ENCODE measurements at places on chromosomes 6 and 20.
A peak's percentile ranks its signal among the peaks of the same experiment; 100 is the strongest.

GRCh38 chr20:23966927-23967615, 21.5 kb downstream of the GGTLC1 start:
- no peak for DNase-seq

- no peak for DNase-seq
Observed at GRCh38 chr6:34176261-34177031, 30.6 kb upstream of the GRM4 start.

DNA sequence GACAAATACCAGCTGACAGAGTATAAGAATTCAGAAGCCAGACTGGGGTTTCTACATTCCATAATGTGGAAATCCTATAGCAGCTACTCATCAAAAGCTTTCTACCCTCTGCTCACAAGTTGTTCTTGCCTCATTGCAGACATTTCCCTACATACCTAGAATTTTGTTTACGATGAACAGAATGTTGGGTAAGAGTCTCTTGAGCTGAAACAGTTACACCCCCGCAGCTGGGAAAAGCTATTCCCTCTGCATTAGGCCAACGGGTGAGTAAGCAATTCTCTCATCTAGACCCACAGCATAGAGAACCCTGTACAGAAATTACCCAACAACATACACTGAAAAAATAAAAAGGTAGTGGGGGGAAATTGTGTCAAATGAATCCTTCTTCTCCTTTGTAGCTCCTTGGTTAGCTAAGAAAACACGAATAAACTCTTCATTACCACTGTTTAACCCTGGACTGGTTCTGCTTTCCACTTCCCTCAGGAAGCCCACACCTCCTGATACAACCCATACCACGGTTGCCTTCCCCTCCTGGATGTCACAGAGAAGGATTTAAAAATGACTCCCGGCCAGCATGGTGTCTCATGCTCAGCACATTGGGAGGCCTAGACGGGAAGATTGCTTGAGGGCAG, 215.0 kb upstream of the SHLD1 start:
- DNase-seq, result no peak

- no peak for DNase-seq
Observed at GRCh38 chr6:75424618-75425548, 68.7 kb downstream of the FILIP1 start.

- DNase-seq, result no peak
Observed at GRCh38 chr6:154682633-154683125, 50.5 kb upstream of the SCAF8 start.

DNA sequence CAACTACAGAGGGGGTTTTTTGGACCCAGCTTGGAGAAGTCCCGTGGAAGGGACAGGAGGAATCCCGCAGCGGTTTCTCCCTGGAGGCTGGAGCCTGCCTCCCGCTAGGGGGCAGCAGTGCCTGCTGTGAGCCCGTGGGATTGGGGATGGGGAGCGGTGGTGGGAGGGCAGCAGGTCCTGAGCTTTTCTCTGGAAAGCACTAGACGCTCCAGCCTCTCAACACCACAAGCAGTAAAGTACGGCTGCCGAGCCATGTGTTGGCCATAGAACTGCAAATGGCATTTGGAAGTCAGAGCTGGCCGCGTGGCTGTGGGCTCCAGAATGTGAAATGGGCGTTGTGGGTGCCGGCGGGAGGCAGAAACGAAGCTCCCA, 47.8 kb downstream of the GMPR start:
- DNase-seq, result peak; percentile 85

GRCh38 chr6:116974526-116975316, 97.7 kb downstream of the RFX6 start:
- DNase-seq, result no peak

DNA sequence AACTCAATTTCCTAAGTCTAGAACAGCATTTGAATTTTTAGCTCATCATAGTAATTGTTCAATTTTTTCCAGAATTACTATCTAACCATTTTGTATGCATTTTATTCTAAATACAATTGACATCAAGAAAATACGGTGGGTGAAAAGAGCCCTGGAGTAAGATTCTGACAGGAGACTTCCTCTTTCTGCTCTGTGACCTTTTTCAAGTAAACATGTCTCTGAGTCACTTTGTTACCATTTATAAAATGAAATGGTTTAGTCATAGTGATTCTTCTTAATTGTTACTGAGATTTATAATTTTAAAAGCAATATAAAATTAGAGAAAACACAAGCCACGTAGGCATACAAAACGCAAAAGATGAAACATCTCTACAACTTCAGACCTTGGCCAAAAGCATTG, 80.2 kb downstream of the PLCB1 start:
- no peak for DNase-seq

GRCh38 chr6:30143780-30144179, 7.8 kb downstream of the TRIM40 start:
- DNase-seq, result no peak

- no peak for DNase-seq
Observed at GRCh38 chr20:44279228-44279627, 31.8 kb downstream of the FITM2 start.

DNA sequence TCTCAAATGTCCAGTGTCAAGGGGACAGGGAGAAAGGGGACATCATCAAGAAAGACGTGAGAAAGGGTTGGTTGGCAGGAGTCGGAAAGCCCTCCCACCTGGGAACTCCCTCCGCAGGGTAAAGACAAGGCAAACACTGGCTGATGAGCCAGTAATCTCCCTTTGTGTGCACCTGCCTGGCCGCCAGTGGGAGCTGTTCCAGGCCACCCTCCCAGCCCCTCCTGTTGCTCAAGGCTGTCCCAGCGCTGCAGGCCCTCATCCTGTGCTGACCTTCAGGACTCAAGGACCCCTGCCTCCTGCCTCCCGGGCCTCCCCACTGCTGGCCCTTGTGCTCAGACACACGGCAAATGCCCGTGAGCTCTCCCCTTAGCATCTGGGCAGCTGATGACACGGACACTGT, 7.4 kb downstream of the FRMD1 start:
- peak; percentile 94 for DNase-seq

- no peak for DNase-seq
Observed at GRCh38 chr6:90578894-90579549, 7.8 kb downstream of the MAP3K7 start.

DNA sequence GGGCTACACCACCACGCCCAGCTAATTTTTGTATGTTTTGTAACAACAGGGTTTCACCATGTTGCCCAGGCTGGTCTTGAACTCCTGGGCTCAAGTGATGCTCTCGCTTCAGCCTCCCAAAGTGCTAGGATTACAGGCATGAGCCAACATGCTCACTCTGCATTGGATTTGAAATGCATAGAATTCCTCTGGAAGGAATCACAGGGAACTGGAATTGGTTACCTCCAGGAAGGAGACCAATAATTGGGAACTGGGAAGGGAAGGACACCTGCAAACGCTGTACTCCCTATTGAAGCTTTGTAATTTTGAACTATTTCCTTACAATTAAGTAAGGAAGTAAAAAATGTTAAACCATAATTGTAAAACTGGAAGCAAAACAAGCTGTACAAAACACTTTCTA, 12.3 kb upstream of the TP53INP2 start:
- DNase-seq, result no peak

DNA sequence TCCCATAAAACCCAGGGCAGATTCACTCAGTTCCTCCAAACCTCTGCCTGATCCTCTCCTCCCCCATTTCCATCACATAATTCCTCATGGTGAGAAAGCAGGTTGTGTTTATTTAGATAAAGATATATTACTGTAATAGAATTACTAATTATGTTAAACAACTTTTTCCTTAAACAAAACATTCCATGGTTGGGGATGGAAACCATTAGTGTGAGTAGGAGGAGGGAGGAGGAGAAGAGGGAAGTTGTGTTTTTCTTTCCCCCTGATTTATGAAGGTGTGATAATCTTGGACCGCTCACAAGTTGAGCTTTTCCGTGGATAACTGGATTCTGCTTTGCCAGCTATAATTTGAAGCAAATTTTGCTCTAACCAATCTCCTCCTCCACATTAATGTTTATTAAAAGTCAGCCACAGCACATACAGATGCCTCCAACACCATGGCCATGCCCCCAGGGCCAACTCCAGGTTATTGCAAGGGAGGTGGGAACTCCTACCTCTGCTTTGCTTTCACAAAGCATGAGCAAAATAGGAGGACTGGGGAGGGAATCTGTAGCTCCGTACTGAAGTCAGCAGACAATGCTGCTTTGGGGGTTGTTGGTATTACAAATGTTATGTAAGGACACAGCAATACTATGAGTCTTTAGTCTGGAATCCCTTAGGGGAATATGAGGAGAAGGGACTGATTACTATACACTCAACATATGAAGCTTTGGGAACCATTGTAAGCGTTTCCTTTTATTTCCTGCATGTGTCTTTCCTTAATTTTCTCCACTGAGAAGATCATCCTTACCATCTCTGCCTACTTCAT, 542.0 kb downstream of the DHX35 start:
- DNase-seq, result no peak

DNA sequence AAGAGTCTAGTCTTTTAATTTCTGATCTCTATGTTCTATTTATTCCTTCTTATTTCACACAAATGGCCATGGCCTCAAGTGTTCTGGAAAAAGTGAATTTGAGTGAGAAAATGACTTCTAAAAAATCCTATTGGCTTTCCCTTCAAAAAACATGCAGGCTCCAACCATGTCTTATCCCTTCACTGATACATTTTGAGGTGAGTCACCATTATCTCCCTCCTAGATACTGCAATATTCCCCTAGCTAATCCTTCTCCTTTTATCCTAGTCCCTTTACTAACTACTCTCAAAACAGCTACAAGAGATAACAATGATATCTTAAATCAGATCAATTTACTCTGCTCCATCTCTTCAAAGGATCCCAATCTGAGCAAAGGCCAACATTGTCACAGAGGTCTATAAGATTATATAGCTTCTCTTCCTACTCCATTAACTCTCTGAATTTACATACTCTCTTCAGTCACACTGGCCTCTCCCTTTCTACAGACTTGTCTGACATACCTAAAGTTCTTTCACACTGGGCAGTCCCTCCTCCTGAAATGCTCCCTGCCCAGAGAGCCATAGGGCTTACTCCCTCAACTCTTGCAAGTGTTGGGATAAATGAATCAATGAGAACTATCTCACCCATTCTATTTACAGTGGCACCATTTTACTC, 129.2 kb downstream of the TENT5A start:
- no peak for DNase-seq

- DNase-seq, result no peak
Observed at GRCh38 chr6:169452869-169453620, 199.4 kb upstream of the THBS2 start.

DNA sequence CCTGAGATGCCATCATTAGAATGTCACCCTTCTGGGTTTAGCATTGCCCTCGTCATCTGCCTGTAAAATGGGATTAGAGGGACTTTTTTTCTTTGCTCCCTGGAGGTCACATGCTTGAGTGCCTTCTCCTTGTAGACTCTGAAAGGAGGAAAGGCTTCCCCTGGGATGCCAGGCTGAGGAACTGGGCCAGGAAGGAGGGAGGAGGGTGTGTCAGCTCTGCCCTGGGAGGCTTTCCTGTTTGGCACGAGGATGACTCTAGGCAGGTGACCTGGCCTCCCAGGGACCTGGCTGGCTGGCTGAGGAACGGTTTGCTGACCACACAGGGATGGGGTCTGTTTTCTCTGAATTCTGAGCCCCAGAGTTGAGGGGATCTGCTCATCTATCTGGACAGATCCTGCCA, 137.9 kb upstream of the RNF24 start:
- DNase-seq, result no peak

- peak; percentile 89 for DNase-seq
Observed at GRCh38 chr20:25081065-25081729, 744 bp downstream of the VSX1 start.

DNA sequence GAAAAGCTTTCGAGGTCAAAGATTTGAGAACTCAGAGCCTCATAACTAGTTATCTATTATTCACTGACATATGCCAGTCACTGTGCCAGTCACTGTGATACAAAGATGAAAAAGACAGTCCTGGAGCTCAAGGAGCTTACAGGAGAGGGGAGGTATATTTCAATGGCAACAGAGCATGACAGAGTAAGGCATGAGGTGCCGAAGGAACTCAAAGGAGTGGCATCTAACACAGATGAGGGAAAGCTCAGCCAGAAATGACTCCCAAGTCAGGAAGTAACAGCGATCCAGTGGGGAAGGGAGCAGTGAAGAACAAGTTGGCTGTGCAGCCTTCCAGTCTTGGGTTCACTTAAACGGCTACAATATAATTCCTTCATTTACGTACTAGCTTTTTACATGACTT, 46.6 kb downstream of the DTNBP1 start:
- no peak for DNase-seq

DNA sequence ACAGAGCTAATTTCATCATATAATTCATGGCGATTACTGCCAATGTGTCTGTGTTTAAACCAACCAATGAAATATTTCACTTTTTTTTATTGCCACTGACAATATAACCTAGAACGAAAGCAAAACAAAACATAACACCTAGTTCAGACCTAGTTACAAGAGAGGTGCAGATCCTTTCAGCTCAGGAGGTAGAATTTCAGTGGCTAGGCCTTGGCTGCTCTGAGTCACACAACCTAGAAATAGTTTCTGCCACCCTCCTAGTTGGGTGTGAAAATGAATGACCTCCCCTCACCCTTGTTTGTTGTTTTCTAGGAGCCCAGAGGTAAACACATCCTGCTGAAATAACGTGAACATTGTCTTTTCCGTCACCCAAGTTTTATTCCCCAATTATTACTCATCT, 356.3 kb downstream of the HTR1B start:
- no peak for DNase-seq

GRCh38 chr20:1087311-1087905, 31.0 kb upstream of the PSMF1 start:
- DNase-seq, result no peak

GRCh38 chr20:43658069-43658722, 8.7 kb upstream of the MYBL2 start:
- no peak for DNase-seq

GRCh38 chr20:3876676-3877075, 12.5 kb upstream of the PANK2 start:
- no peak for DNase-seq

- DNase-seq, result no peak
Observed at GRCh38 chr6:16769986-16770376, 8.7 kb upstream of the ATXN1 start.

DNA sequence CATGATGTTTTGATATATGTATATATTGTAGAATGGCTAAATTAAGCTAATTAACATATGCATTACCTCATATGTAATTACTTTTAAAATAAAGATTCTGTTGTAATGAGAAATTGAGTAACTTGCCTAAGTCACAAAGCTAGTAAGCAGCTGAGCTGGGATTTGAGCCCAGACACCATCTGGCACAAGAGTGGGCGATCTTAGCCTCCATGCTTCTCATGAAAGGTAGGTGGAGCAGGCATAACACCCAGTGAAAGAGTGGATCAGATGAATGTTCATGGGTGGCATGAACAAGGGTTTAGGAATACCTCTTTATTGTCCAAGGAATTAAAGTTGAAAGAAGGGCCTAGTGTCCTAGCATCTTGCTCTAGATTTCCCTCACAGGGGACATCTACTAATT, 365.4 kb downstream of the TFAP2B start:
- no peak for DNase-seq

- no peak for DNase-seq
Observed at GRCh38 chr6:20948556-20948955, 414.3 kb downstream of the CDKAL1 start.

Data from iPS-NIHi11 (cell line).